ENCODE measurements at places on chromosomes 12 and 14.

- no peak for DNase-seq
Measured at GRCh38 chr12:106267535-106267934, 19.7 kb upstream of the CKAP4 start.

DNA sequence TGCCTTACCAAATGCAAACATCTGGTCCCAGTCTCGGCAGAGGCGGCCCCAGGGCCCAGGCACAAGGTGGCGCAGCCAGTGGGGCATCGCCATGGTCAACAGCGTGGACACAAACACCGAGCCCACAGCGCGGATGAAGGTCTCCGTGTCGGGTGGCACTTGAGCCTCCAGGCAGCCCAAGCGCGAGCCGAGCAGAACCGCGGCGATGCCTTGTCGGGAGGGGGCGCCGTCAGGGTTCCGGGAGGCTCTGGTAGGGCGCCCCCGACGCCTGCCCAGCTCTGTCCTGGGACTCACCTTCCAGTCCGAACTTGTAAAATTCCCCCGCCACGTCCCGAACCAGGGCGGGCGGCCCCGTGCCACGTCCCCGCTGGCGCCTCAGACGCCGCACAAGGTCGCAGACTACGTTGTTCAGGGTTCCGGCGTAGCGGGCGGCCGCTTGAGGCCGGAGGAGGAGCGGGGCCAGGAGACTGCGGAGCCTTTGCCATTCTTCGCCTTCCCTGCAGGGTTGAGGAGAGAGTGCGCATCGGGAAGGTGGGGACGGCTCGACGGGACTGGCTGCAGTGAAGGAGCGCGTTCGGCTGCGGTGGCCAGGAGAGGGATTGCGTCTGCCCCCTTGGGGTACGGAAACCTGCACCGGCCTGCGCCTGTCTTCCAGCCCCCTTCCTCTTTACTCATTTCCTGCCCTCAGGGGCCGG, 1.7 kb downstream of the CYP27B1 start:
- peak; percentile 86 for DNase-seq

GRCh38 chr12:1093166-1093751, 102.2 kb downstream of the ERC1 start:
- DNase-seq, result peak; percentile 85

- no peak for DNase-seq
Measured at GRCh38 chr14:61193476-61193875, 87.7 kb downstream of the TMEM30B start.

DNA sequence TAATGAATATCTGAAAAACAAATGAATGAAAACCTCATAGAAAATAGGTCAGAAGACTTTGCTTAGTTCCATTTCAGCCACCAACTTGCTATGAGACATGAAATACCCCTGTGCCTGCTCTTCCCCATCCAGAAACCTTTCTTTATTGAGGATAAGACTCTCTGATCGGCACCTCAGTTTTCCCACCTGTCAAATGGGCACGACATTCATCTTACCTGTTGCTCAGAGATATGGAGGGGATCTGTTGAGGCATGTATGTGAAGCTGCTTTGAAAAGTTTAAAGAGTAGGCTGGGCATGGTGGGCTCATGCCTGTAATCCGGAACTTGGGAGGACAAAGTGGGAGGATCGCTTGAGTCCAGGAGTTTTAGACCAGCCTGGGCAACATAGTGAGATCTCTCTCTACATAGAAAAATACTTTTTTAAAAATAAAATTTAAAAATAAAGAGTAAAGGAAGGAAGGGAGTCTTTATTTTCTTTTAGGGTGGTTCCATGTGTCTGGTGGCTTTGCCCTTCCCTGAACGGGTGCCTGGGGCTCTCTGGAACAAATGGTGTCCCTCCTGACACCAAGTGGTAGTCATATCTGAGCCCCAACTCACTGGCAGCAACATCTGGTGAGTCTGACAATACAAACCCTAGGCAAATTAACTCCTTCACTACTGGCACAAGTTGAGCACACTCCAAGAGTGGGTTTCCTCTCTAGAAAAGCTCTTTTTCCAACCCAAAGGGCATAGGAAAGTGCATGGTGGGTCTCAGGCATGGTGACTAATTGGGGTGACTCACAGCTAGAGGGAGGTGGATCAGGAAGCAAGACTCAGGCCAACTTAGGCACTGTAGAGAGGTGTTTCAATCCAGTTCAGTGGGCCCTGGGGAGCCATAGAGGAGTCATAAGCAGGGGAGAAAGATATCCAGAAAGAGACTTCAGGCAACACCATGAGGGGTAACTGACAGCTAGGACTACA, 42.1 kb downstream of the MAP1LC3B2 start:
- DNase-seq, result no peak

GRCh38 chr12:53999559-54000115, 324 bp upstream of the HOXC9 start:
- peak; percentile 77 for DNase-seq

DNA sequence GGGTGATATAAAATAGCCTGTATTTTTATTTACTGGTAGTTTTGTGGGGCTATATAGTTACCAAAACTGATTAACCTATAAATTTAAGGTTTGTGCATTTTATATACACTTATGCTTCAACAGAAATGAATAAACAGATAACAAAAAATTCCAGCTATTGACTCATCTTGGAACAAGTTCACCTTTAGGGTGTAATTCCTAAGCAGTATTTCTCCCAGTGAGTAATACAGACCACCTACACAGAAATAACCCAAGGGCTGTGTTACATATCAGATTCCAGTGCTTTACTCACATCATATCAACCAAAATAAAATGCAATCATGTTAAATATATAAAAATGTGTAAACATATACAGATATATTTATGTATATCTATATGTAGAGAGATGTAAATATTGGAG, 345.6 kb downstream of the ADAMTS20 start:
- DNase-seq, result no peak

DNA sequence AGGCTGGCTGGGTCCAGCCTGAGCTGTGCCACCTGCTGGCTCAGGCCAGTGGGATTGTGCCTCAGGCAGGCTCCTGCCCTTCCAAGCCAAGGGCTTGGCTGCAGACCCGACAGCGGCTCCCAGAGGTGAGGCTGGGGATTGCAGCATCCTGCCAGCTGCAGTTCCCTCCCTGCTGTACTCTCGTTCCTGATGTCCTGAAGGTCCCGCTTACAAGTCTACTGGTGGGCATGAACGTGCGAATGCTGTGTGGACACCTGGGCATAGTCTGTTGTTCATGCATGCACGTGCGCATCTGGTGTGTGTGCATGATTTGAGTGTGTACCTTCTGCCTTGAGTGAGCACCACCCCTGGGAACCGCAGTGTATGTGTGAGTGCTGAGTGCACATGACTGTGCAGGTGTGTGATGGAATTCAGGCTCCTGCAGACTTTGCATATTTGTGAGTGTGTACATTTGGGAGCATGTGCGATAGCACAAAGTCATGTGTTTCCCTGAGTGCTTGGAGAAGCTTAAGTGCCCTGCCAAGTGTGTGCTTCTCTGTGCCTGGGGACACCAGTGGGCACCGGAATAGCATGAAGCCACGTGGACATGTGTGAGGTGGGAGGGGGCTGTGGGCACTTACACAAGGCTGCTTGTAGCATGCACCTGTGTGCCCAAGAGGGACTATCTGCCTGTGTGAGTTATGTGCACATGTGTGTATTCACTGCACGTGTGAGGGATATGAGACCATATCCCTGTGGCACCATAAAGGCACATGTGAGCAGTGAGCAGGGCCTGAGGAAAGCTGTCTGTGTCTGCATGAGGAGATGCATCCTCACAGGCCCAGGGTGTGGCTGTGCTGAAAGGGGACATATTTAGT, 19.3 kb upstream of the KRT7 start:
- DNase-seq, result peak; percentile 87

DNA sequence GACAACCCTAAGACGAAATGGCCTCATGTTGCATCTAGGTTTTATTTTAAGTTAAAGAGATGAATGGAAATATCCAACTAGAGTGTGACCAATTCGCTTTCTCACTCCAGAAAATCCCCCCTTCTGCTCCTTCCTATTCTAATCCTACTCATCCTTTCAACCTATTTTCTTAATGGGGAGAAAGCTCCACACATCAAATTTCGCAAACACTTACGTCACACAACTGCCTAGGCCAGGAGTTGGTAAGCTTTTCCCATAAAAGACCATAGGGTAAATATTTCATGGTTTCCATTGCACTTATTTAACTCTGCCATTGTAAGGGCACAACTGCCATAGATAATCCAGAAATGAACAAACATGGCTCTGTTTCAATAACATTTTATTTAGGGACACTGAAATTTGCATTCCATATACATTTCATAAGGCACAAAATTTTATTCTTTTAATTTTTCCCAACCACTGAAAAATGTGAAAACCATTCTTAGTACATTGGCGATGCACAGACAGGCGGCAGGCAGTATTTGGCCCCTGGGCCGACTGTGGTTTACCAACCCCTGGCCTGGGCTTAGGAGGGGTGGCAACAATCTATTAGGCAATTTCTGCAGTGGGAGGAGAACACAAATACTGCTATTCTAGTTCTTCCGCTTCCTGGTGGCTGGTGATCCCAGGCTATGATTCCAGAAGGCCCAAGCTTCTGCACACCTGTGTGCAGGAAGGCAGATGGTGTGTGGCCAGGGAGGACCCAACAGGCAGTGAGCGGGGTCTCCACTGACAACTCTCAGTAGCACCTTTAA, 67.2 kb upstream of the FOXN3 start:
- no peak for DNase-seq

DNA sequence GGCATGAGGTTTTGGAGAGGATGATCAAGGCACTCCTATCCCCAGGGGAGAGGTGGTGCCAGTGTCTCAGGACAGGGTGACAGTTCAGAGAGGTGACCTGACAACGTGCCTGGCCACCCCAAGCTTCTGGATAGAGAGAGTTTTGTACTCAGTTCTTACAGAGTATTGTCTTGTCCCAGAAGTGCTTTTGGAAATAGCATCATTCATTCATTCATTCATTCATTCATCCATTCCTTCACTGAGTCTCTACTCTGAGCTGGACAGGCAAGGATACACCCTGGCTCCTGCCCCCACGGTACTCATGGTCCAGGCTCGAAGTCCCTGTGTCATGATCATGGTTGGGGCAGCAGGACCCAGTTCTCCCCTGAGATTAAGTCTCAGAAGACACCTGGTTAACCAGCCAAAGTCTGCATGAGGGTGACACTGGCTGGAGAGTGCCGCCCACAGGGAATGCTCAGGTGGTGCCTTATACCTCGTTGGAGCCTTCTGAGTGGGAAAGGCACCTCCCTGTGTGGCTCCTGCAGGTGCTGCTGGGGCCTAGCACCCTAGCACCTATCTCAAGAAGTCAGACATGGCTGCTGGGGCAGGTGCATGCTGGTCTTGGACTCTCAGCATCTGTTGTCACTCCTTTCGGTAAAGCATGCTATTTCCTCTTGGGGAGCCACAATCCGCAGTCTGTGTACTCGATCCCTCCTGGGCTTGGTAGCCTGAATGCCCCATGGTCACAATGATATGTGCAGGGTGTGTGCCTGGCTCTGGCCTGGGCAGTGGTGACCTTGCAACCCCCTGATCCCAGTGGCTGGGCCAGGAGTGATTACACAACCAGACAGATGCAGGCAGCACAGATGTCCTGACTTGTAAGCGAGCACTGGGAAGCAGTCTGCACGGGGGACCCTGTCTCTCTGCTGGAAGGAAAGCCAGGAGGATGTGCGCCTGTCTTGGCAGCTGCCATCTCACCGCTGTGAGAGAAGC, 57.8 kb downstream of the C14orf132 start:
- no peak for DNase-seq

DNA sequence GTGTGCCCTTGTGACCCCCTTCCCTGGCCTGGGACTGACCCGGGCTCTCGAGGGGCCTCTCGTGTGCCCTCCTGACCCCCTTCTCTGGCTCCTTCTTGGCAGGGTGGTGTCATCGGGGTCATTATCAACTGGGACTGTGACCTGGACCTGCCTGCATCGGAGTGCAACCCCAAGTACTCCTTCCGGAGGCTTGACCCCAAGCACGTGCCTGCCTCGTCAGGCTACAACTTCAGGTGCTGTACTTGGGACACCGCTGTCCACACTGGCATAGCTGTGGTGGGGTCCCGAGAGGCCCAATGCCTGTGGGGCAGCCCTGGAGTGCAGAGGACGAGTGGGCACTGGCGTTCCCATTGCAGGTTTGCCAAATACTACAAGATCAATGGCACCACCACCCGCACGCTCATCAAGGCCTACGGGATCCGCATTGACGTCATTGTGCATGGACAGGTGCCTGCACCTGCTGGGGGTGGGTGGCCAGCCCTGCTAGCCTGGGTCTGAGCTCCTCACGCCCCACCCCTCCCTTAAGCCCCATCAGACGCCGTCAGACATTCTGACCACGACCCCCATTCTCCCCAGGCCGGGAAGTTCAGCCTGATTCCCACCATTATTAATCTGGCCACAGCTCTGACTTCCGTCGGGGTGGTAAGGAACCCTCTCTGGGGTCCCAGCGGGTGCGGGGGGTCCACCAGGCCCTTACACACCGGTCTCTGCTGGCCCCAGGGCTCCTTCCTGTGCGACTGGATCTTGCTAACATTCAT, 2.5 kb downstream of the P2RX2 start:
- DNase-seq, result no peak

- no peak for DNase-seq
Measured at GRCh38 chr12:108910336-108910735, 30.4 kb downstream of the DAO start.

GRCh38 chr14:99721792-99722516, 37.9 kb downstream of the CYP46A1 start:
- DNase-seq, result no peak

GRCh38 chr12:106417926-106418910, 60.7 kb downstream of the POLR3B start:
- no peak for DNase-seq

DNA sequence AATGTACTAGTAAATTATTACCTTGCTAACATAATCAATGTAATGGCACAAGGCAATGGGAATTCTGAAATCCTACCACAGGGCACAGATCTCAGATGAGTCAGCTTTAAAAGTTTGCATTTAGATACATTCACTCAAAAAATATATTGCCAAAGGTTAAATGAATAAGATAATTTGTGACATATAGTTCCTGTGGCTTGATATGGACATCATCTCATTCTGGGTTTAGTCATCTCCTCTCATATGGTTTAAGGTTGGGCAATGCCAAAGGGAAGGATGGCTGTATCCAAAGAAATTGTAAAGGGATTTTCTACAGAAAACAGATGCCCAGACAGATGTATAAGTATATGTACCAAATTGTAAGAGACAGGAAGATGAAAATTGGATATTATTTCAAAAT, 1065.0 kb downstream of the LRFN5 start:
- DNase-seq, result no peak

GRCh38 chr12:29103539-29103974, 45.5 kb upstream of the FAR2 start:
- DNase-seq, result no peak

DNA sequence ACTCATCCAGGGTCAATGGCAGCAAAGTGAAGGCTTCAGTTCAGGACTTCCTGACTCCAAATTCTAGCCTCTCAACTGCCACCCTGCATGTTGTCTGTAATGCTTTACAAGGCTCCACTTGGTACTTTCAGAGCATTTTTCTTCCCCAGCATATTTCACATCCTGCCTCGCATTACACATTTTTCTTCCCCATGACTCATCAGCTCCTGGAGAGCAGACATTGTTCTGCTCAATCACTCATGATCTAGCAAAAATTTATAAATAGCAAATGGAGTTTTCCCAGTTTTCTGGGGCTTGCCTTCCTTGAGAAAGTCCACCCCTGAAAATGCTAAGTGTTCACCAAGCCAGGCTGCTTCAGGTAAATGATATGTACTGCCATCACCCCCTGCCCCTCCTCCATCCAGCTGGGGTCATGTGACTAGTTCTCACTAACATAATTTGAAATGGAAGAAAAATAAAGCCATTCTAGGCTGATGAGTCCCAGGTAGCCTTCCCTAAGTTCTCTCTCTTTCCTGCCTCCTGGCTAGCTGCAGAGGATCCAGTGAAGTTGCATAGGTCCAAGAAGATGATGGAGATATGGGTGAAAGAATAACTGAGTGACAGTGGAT, 69.4 kb downstream of the ARMH4 start:
- no peak for DNase-seq
